ENCODE measurements at places on chromosomes 12 and 14.

DNA sequence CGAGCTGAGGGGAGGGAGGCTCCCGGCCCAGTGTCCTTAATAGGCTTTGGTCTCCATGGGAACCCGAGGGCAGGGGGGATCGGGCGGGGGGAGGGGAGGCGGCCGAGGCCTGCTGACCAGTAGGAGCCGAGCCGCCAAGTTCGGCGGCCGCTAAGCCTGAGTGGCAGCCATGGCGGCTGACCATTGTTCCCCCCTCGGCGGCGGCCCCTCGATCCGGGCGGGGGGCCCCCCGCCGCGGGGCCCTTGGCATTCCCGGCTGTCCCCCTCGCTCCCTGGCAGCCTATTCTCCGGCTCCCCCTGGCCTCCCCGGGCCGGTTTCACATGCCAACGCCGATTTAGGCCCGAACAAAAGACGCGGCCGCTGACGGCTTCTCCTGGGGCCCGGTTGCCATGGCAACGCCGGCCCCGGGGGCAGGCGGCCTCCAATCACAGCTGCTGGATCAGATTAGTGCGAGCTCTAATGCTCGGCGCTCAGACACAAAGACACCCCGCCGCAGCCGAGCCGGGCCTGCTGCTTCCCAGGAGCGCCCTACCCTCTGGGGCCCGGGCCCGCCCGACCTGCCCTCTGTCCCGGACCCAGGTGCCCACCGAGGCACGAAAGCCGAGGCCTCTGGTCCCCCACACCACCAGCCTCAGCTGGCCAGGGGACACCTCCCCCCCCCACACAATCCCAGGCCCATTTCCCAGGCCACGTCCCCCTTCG, 7.3 kb downstream of the MSI1 start:
- DNase-seq = no peak

DNA sequence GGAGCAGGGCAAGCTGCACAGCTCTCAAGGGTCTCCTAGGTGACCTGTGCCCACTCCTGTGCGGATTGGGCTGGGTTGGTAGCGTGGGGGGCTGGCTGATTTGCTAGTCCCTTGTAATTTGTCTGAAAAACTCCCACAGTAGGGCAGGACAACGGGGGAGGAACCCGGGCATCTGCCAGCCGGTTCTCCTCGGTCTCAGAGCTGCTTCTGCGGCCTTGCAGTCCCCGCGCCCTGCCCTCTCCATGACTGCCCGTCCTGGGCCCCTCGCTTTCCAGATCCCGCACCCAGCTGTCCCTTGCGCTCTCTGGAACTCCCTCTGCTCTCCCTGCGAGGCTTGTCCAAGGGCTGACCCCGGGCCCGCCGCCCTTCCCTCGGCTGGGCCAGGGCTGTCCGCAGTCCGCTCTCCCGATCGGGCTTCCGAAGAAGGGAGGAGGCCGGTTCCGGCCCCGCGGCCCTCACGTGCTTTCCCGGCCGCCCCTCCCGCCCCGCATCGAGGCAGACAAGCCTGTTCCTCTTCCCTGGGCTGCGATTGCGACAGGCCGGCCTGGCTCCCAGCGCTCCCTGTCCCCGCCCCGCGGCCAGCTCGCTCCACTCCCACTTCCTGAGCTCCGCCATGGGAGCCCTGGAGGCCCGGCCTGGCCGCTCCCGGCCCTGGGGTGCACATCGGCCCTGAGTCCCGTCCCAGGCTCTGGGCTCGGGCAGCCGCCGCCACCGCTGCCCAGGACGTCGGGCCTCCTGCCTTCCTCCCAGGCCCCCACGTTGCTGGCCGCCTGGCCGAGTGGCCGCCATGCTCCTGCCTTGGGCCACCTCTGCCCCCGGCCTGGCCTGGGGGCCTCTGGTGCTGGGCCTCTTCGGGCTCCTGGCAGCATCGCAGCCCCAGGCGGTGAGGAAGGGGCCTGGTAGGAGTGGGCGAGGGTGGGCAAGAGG, at the start of gene LTBR:
TSS of gene LTBR (plus strand) at position 591 of the 927 bp plus-strand sequence. CDS start at position 788, 197 bp downstream.
- peak; percentile 53 for DNase-seq

DNA sequence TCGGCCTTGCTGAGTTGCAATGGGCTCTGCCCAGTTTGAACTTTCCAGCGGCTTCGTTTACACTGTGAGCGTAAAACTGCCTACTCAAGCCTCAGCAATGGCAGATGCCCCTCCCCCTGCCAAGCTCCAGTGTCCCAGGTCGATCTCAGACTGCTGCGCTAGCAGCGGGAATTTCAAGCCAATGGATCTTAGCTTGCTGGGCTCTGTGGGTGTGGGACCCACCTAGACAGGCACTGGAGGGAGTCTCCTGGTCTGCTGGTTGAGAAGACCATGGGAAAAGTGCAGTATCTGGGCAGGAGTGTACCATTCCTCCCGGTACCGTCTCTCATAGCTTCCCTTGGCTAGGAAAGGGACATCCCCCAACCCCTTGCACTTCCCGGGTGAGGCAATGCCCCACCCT, 88.2 kb downstream of the KLHL28 start:
- no peak for DNase-seq

DNA sequence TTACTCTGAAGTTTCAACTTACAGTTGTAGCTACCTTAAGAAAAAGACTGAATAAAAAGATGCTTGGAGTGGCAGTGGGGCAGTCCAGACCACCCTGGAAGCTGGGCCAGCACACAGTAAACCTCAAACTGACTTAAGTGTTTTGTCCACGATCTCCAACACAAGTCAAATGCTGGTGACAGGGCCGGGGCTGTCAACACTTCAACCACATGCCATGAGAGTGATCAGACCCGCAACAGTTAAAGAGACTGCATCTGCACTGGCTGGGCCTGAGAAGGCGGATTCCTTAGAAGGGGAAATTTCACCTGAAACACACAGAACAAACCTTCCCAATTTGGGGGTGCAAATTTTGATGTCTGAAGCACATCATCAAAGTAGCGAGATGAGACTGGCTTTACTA, 223.5 kb upstream of the CAND1 start:
- no peak for DNase-seq

GRCh38 chr14:105160776-105161175, 7.8 kb downstream of the JAG2 start:
- no peak for DNase-seq

Measured in GOT3 (cell line).